ENCODE measurements at places on chromosomes 4 and X.

DNA sequence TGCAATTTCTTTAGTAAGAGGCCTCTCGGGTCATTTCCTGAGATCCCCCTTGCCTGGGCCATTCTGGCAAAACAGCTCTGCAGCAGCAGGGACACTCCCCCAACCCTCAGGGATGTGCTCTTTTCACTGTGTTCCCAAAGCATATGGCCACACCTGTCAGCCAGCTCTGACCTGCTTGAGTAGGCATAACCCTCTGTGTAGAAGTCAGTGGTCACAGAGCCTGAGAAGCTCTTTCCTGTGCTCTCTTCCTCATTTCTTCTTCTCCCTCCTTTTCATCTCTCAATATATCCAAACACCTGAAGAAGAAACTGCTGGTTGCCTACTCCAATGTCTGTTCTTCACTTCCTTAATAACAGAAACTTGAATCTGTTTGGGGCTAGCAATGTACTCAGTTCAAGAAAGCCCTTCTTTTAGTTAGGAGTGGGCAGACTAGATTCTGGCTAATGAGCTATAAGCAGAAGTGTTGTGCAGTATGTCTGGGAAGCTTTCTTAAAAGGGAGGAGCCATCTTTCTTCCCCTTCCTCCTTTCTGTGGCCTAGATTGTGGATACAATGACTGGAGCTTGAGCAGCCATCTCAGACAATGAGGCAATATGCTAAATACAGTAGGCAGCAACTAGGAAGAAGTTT, 73.3 kb downstream of the PRPS1 start:
- no peak for DNase-seq

DNA sequence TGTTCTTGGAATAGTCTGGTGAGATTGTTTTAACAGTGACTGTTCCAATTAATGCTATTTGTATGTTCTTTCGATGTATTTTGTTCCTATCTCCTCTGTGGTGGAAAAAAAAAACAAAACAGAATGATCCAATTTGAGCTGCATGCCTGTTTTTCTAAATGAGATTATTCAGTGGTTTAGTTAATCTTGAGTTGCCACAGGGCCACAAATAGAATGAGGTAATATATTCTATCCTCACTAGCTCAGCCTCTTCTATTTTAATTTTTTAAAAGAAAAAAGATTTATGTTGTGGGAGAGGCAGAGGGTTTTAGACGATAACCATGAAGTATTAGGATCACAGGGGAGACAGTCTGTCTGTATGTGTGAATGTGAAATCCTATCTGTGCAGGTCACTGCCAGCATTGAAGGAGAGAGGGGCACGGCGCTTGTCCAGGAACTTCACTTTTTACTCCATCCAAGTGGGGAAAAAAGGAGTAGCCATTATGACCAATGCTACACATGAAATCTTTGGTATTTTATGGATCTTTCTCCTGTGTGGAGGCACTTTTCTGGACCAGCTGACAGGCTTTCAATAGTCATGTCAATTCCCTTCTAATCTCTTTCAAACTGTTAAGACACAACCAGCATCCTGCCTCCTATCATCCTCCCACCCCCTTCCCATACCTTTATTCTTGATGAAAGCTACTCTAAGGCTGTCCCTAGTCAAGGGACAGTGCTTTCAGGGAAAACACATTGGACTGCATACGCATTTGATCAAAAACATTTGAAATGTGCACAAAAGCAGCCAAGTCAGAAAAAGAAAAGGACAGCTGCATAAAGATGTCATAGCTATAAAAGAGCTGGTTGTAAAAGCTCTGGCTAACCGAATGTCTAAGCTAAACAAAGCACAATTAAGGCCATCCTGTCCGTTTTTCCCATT, 1063.8 kb upstream of the INTU start:
- DNase-seq, result no peak

DNA sequence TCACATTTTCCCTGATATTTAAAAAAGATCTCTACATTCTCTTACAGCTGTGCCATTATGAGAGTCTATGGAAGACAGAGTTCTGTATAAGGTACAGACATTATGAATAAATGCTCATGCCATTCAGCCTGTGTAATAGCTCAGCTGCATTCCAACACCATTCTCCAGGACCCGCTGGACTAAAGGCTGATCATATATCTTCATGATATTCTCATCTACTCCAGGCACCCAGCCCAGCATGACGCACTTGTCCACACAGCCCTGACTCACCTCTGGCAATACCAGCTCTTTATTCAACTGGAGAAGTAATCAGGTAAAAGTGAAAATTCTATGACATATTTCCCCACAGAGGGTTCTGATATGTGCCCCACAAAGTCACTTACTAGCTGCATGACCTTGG, 437.5 kb upstream of the FGF16 start:
- no peak for DNase-seq

- no peak for DNase-seq
Measured at GRCh38 chrX:137151403-137151802, 117.6 kb upstream of the GPR101 start.

DNA sequence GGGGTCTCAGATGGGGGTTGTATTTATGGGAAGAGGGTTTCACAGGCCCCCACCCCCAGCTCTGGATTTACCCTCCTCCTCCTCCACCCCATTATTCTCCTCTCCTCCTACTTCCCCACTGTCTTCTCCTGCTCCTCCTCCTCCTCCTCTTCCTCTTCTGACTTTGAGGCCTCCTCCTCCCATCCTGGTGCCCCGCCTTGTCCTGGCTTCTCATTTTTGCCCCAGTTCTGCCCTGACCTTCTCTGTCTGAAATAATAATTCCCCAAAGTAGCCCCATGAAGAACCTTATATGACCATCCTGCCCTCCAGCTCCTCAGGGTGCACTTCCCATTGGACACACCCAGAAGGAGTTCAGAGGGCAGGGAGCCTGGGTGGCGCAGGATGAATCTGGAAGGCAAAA, 351.4 kb upstream of the GATB start:
- DNase-seq, result no peak

GRCh38 chr4:86302251-86302650, 57.6 kb downstream of the MAPK10 start:
- no peak for DNase-seq

DNA sequence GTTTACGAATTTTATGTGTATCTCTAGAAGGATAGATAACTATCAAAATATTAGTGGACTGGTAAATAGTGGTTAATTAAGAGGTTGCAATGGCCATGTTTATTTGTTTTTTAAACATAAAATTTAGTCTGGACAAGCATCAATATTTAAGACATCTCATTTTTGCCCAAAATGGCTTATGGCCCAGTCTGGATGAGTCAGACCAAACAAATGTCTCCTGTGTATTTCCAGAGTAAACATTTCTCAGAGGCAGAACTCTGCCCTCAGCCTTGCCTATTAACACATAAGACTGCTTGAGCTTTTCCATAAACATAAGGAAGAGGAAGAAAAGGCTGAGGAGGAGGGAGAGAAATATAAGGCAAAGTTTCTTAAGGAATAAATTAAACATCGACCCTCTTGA, 277.1 kb upstream of the DIAPH2 start:
- no peak for DNase-seq

DNA sequence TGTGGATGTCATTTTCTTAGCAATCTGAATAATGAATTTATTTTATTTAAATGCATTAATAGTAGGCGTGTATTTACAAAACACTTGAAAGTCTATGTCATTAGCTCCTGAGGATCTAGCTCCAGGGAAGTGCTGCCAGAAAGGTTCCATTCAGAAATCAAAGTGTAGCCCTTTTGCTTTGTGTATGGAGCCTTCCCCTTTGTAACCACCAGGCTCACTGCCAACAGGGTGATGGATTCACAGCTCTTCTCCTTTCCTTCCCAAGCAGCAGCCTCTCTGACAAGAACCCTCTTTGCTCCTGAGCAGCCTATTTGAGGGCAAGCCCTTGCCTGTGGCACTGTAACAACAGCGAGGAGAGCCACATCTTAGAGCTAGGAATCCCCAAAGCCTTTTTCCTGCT, 286.0 kb upstream of the RASGEF1B start:
- no peak for DNase-seq

GRCh38 chr4:37802068-37802666, 24.3 kb upstream of the PGM2 start:
- DNase-seq, result no peak

- DNase-seq, result peak; percentile 25
Measured at GRCh38 chr4:1793496-1793840, 375 bp downstream of the FGFR3 start.

DNA sequence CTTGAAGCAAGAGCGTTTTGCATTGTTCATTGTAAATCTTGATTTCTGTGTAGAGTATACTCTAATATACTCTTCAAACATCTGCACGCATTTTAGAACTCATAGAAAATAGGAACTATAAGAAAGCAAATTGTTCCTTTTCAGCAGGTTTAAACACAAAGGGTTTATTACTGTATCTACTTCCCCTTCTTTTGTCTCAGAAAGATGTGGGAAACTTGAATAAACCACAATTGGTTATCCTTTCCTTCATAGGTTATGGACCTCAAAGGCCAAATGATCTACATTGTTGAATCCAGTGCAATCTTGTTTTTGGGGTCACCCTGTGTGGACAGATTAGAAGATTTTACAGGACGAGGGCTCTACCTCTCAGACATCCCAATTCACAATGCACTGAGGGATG, 46.0 kb upstream of the GUCY1B1 start:
- DNase-seq, result no peak

GRCh38 chr4:10462876-10463275, 5.7 kb upstream of the ZNF518B start:
- DNase-seq, result no peak

- no peak for DNase-seq
Measured at GRCh38 chr4:108219998-108220397, 51.3 kb upstream of the LEF1 start.

GRCh38 chrX:136041254-136041812, 56.1 kb downstream of the SLC9A6 start:
- no peak for DNase-seq

- DNase-seq, result no peak
Measured at GRCh38 chr4:79296768-79297428, 29.0 kb downstream of the NAA11 start.

- no peak for DNase-seq
Measured at GRCh38 chr4:146975527-146975926, 29.9 kb upstream of the TTC29 start.

Data from stimulated activated CD4-positive, alpha-beta T cell treated with anti-CD3 and anti-CD28 coated beads, Interleukin-1b, Interleukin-23, amount 100 ng/mL, for 24 hours (primary cell).